ENCODE measurements at places on chromosomes 6 and 20.

DNA sequence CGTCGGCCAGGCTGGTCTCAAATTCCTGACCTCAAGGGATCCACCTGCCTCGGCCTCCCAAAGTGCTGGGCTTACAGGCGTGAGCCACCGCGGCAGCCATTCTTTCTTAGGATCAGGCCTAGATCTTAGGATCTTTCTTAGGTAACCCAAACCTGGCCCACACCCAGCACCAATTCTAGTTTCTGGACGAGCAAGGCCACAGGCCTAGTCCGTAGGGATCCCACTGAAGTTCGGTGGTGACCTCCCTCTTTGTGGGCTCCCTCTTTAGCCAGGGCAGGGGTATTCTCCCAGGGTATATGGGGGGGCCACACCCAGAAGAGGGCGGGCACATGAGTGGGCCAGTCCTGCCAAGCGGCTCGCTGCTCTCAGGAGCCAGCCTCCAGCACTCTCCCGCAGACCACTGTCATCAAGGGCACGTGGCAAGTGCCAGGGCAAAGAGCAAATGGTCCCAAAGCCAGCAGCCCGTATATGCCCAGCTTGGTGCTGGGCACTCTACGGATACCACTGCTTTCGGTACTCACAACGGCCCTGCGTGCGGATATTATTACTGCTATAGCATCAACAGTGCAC is 6.5 kb downstream of the PXDC1 start:
- no peak for DNase-seq

GRCh38 chr20:56503916-56504315 is 20.6 kb upstream of the FAM209A start:
- no peak for DNase-seq

DNA sequence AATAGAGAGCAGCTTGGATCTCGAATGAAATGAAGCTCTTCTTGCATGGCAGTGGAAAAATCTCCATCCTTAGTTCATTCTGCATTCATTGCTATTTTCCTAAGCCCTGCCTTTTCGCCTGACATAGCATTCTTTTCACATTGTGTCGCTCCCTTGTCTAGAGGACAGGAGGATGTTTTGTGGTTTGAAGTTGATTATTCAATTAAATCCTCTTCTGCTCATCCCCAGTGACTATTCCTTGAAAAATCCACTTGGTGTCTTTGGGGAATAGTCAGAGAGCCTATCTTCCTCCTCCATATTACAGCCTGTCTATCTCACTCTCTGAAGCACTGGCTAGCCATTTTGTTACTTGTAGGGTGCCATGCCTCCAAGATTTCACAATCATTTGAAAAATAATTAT is 161.2 kb downstream of the KLHL32 start:
- no peak for DNase-seq

- DNase-seq, result no peak
These were observed 99.7 kb downstream of the TMEM170B start for GRCh38 chr6:11637266-11637665.

GRCh38 chr20:53149148-53149889 is 177.2 kb downstream of the TSHZ2 start:
- DNase-seq, result no peak

- DNase-seq, result no peak
These were observed 81.9 kb downstream of the CRYBG1 start for GRCh38 chr6:106442395-106442794.

DNA sequence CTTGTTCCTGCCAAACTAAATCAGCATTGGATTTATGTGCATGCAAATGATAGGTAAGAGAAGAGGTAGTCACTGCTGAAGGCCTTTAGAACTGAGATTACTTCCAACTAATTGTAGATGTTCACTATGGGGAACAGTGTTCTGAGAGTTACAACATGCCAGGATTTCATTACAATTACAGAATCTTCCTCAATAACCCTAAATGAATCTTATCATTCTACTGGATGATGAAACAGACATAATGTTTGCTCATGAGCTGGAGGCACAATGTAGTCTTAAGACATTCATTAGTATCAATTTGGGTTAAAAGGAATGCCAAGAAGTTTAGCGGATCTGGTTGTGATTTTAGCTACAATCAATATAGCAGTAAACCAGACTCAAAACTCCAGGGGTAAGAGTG is 248.9 kb upstream of the THEMIS start:
- DNase-seq, result no peak

GRCh38 chr20:24305371-24305770 is 164.1 kb upstream of the SYNDIG1 start:
- no peak for DNase-seq

- peak; percentile 53 for DNase-seq
These were observed 108.4 kb downstream of the FOXF2 start for GRCh38 chr6:1497761-1498105.

- no peak for DNase-seq
These were observed 238.5 kb downstream of the CDC5L start for GRCh38 chr6:44625996-44626395.

GRCh38 chr6:135116571-135116970 is 61.9 kb upstream of the HBS1L start:
- no peak for DNase-seq

DNA sequence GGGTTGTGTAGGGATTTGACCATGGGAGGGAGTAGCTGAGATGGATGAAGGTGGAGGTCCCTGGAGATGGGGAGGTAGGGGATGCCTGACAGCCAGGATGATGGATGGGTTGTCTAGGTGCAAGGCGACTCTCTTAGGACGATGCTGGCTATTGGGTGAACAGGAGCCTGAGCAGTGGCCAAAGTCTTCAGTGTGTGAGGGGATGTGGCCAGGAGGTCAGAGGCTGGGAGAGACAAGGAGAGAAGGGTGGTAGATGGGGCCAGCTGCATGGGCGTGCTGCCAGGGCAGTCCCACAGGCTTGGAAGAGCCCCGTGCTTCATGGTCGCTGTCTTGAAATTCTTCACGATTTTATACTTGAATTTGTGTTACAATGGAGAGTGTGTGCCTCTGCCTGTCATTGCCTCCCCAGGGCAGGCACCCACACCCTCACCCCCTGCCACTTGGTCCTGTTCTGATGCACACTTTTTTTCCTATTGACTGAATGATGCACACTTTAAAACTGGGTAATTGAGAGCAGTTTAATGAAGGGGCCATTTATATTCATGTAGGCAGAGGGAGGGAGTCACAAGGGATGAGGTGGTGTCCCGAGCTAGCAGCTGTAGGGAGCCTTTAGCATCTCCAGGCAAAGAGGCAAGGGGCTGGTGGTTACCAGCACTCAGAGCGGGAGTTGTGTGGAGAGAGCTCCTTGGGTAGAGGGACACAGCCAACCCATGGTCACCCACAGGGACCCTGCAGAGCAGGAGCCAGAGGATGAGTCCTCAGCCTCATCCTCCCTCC is 120.7 kb downstream of the DHX35 start:
- no peak for DNase-seq

DNA sequence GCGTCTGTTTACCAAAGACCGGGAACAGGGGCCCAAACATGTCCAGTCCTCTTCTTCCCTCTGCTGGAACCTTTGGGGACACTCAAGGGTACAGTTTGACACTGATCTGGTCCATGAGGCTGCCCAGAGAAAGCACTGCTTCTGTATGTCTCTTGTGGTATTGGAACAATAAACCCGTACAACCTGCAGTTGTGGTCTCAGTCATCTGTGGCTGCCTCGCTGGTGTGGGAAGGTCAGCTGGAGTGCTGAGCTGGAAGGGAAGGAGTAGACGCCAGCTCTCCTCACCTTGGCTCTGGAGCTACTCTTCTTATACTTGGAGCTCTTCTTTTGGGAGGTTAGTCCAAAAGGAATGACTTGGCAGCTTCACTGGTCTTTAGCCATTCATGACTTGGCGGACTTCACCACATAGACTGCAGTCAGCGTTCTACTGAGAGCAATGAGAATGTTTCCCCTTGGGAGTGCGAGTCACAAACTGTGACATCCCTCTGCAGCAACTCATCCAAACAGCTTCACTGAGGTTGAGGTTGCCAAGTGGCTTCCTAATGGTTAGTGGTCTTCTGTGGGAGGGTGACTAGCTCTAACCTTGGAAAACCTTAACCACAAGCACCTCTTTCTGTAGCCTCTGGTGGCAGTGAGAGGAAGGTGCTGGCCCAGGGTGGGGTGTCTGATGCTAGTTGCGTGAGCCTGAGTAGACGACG is 81.2 kb downstream of the ASXL1 start:
- DNase-seq, result no peak

DNA sequence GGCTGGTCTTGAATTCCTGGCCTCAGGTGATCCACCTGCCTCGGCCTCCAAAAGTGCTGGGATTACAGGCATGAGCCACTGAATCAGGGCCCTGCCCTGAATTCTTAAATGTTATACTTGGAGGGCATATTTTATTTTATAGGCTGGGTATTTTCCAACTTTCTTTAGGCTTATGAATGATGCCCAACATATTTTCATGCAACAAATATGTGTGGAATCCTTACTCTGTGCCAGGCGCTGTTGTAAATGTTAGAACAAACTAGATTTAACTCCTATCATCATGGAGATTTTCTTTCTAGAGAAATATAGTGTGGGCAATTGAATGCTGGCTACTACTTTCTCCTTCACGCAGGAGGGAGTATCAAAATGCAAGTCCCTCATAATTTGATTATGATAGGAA is 71.2 kb downstream of the SAMD5 start:
- DNase-seq, result no peak

- DNase-seq, result no peak
These were observed 398.3 kb downstream of the UTRN start for GRCh38 chr6:144683216-144684070.

- DNase-seq, result no peak
These were observed 122.0 kb downstream of the AGPAT4 start for GRCh38 chr6:161151660-161152526.

DNA sequence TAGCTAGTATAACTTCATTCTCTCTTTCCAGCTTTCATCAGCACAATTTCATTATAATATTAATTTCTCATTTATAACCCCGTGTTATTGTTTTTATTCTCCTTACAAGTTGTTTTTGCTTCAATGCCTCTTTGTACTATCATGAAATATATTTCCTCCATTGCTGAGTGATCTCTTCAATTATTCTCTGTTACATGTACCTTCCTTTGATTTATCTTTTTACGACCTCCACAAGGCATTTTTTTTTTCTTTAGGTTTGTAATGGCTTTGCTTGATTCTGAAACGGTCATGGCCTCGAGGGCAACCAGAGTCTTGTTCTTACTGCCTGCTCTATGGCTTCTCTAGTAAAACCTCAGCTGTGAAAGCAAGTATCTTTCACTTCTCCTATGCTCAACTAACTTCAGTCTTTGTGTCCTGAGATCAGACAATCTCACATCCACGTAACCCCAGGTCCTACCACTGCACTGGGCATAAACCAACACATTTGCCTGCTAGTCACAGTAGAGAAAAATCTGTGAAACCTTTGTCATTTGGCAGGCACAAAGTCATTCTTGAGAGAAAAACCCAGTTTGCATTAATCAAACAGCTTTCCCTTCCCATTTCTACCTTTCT is 119.9 kb downstream of the UST start:
- no peak for DNase-seq

DNA sequence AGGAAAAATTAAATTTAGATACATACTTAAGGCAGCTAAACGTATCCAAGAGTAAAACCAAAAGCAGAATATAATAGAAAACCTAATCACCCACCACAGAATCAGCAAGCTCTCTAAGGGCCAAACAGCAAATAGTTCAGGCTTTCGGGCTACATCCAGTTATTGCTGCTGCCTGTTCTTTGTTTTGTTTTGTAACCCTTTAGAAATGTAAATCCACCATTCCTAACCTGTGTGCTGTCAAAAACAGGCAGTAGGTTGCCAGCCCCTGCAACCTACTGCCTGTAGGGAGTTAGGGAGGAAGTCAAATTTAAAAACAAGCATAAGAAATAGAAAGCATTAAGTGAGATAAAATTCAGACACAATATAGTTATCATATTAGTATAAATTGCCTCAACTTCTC is 225.9 kb downstream of the PTPRT start:
- no peak for DNase-seq

DNA sequence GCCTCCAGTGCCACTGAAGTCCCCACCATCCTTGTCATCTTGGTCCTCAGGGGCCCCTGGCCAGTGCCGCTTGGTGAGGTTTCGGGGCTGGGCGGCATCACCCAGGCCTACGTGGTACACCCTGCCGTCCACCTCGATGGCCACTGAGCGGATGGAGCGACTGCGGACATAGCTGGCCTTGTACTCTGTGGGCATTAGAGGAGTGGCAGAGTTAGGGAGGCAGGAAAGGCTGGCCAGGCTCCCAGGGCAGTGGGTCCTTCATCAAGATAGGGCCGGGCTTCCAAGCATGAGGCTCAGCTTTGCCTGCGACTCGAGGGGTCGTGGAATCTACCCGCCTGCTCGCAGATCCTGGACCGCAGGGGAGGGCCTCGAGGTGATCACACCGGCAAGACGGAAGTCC is 119.0 kb downstream of the SULF2 start:
- no peak for DNase-seq

- DNase-seq, result no peak
These were observed 86.4 kb upstream of the POU3F2 start for GRCh38 chr6:98747960-98748359.

DNA sequence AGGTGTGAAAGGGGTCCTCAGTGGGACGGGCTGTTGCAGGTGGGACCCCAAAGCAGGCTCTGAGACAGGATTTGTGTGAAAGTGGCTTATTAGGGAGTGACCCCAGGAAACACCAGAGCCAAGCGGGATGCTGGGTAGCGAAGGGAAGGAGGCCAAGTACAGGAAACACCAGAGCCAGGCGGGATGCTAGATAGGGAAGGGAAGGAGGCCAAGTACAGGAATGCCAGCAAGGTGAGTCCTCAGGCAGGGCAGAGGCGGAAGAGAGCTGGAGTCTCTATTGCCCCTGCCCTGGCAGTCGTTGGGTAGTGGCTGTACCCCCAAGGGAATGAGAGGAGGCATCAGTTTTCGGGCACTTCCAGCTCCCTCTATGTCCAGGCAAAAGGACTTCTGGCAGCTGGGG is 30.5 kb upstream of the TGM2 start:
- DNase-seq, result no peak

DNA sequence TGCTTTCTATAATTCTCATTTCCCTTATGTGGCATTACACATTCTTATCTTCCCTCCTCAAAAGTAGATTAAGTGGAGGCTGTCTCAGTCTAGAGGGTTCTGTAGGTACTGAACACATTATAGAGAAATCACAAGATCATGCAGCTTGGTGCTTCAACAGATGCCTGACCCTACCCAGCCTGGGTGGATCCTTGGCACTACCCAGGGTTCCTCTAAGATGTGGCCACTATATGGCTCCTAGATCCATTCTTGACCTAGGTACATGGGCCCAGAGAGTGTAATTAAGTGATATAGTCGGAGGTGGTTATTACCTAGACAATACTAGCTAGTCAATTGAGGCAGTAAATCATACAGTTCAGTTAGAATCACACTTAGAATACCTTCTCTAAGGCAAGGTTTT is 213.9 kb downstream of the AKAP7 start:
- DNase-seq, result no peak
